ENCODE measurements at places on chromosomes 7 and 10. TPM values are rescaled to one million over a fixed set of nuclear protein-coding genes. Genes with fewer than 3 reads are reported as not detected.

GDF2 gene
- total RNA-seq: not detected

LIPN gene
- not detected for total RNA-seq

RPEL1 gene
- not detected for total RNA-seq

TMEM26 gene
- 0.31 TPM for total RNA-seq

PLCE1 gene
- 18.2 TPM for total RNA-seq

AMPH gene
- total RNA-seq: 36.9 TPM

GBX1 gene
- not detected for total RNA-seq

CALML3 gene
- total RNA-seq: not detected

AGR2 gene
- total RNA-seq: not detected

CLIP2 gene
- total RNA-seq: 178 TPM

LRRTM3 gene
- 19.1 TPM for total RNA-seq

HOXA6 gene
- total RNA-seq: not detected

OPN4 gene
- not detected for total RNA-seq

DNAH11 gene
- total RNA-seq: 3.8 TPM

SPDYE8 gene
- not detected for total RNA-seq
